EH (cell line): ENCODE measurements at places on chromosomes 7 and 10.

- DNase-seq: no peak
These were observed 98.5 kb upstream of the PPP2R2D start for GRCh38 chr10:131802156-131802915.

GRCh38 chr10:1268831-1269230 lies 212.6 kb downstream of the WDR37 start:
- no peak for DNase-seq

DNA sequence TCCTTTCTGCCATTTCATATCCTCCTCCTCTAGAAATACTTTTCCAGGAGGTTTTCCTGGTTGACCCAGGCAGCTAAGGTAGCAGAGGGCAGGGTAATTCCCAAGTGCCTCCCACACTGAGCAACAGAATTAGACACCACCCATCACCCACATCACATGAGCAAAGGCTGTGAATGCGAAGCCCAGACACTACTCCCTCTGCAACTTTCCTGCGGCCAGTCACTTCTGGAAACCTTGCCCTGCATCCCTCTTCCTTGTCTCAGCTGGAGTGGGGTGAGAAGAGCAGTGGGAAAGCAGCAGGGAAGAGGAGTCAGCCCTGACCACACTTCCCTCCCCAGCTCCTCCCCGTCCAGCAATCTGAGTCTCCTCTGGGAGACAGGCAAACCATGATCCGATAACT lies 15.2 kb downstream of the TMEM176B start:
- no peak for DNase-seq

DNA sequence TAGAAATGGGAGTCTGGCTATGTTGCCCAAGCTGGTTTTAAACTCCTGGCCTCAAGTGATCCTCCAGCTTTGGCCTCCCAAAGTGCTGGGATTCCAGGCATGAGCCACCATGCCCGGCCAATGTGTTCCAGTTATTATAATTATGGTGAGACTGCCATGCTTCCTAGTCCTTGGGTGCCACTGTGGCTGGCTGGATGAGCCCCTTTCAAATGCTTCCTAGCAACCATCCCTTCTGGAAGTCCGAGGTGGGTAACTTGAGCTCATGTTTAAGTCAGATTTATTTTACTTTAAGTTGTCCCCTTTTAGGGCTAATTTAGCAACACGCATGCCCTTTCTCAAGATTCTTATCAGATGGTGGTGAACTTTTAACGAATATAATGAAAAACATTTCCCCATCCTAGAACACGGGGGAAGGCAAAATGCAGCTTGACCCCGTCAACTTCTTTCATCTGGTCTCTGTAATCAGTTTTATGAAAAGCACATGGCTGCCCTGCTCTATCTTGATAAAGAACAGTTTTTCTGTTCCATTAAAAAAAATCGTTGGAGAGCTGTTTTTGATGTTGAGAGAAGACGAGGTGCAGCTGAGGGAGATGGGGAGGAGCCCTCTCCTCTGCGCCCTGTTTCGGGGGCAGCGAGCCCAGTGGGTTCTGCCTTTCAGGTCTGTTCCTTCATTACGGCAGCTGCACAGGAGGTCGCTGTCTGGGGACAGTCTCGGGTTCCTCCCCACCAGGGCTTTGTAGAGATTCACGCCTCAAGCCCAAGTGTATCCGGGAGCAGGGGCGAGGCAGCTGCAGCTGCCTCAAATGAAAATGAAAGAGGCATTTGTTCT lies 61.0 kb upstream of the MKI67 start:
- no peak for DNase-seq

GRCh38 chr7:77550586-77550985 lies 13.5 kb downstream of the PTPN12 start:
- DNase-seq: peak; percentile 85

DNA sequence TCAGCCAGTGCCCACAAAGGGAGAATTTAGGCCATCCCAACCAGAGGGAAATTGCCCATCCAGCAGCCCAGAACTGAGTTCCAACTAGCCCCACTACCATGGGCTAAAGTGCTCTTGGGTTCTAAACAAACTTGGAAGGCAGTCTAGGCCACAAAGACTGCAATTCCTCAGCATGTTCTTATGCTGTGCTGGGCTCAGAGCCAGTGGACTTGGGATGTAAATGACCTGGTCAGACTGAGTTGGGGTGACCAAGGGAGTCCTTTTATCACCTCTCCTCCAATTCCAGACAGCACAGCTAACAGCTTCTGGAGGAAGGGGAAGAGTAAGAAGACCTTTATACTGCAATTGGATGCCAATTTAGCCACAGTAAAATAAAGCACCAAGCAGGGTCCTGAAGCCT lies 607.2 kb upstream of the KCND2 start:
- DNase-seq: no peak

DNA sequence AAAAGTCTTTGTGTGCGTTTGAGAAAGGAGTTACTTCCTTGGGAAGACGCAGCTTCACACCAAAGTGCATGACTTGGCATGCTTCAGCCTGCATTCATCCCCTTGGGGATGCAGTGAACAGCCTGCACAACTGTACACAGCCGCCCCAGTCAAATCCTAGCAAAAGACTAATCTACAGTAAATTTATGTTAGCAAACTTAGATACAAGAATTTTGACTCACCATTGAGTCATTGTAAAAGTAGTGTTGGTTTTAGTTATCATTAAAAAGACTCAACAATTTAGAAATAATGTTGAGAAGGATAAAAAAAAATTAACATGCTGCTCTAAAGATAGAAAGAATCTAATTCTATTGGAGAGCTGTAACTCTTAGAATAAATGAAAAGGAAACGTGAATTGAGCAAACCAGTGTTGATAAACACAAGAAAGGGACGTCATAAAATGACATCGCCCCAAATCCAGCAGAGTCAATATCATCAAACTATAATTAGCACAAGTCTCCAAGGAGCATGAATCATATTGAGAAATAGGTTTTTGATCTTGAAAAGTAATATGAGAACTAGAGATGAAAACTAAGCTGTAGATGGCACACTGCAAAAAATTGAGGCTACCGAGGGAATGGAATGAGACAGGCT lies 11.9 kb upstream of the OPTN start:
- DNase-seq: peak; percentile 86

- no peak for DNase-seq
These were observed 85.7 kb upstream of the FAM180A start for GRCh38 chr7:135834266-135834665.

GRCh38 chr10:98587156-98587837 lies 140.6 kb upstream of the HPS1 start:
- DNase-seq: peak; percentile 33

GRCh38 chr10:89043052-89043451 lies 52.5 kb downstream of the FAS start:
- no peak for DNase-seq

GRCh38 chr7:121669144-121669543 lies 203.8 kb upstream of the PTPRZ1 start:
- DNase-seq: no peak

- DNase-seq: no peak
These were observed 12.8 kb downstream of the BNIP3 start for GRCh38 chr10:131968949-131969348.

DNA sequence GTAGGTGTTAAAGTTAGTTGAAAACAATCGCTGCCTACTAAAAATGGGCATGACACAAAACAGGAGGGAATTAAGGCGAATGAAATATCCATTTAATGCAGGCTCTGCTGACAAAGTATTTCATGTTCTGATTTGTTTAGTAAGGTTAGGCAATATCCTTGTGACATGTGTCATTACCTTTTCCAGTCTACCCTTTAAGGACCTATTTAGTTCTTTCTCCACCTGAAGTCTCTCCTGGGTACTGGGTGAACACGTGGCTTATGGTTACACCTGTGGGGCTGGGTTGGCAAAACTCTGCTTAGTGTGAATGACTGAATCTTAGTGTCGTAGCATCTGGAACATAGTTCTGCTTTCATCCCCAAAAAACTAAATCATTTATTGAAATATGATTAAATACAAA lies 313.5 kb downstream of the CCDC3 start:
- DNase-seq: no peak

GRCh38 chr7:105010504-105011130 lies 3.4 kb upstream of the KMT2E start:
- peak; percentile 16 for DNase-seq

DNA sequence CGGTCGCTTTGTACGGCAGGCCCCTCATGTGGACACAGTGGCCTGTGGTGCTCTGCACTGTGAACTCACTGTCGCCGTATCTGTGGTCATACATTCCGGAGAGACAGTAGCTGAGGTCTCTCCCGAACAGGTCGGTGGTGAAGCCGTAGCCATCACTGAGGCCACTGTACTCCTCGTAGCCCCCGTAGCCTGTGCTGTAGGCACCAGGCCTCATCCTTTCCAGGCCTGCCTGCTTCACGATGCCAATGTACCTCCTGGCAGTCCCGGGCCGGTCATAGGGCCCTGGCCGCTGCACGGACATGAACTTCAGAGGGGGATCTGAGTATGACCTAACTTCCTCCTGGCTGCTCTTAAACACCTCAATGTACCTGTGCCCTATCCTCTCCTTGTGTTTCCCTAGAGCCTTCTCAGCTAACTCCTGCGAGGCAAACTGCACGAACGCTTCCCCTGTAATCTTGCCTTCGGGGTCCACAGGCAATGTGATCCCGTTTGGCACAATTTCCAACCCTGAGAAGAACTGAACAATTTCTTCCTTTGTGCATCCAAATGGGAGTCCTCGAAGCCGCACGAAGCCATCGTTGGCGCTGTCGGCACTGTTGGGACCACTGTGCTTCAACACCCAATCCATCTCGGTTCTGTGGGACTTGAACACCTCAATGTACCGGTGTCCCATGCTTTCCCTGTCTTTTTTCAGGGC lies 15.7 kb downstream of the FXYD4 start:
- no peak for DNase-seq

DNA sequence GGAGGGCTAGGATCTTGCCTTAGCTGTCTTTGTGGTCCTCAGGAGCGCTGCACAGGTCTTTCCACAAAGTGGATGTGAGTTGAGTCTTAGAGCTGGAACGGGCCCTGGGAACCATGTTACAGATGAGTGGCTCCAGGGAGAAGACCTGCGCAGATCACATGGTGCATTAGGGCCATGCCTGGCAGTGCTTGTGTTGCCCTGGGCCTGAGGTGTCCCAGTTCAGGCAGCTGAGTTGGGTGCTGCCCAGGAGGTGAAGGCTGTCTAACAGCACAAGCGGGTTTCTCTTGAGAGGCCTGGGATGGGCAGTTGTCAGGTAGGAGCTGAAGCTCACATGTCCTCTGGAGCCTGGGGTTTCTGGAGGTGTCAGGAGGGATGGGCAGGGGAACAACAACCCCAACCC lies 33.7 kb upstream of the ANKRD2 start:
- DNase-seq: no peak

GRCh38 chr7:104914421-104914820 lies 99.6 kb upstream of the KMT2E start:
- DNase-seq: peak; percentile 10

DNA sequence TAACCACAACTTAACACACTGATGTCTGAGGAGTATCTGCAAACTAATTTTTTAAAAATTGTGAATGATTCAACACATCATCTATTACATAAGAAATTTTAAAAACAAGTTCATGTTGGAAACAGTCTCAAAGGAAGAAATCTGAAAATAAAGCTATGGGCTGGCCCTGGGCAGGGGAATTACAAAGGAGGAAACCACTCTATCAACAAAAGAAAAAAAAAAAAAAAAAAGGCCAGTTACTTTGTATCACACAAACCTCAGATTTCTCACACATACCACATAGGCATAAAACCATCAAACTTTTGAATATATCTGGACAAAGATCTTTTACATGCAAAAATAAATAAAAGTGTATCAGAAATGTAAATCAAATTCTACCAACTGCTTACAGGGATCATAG lies 20.8 kb downstream of the TIAL1 start:
- DNase-seq: no peak

DNA sequence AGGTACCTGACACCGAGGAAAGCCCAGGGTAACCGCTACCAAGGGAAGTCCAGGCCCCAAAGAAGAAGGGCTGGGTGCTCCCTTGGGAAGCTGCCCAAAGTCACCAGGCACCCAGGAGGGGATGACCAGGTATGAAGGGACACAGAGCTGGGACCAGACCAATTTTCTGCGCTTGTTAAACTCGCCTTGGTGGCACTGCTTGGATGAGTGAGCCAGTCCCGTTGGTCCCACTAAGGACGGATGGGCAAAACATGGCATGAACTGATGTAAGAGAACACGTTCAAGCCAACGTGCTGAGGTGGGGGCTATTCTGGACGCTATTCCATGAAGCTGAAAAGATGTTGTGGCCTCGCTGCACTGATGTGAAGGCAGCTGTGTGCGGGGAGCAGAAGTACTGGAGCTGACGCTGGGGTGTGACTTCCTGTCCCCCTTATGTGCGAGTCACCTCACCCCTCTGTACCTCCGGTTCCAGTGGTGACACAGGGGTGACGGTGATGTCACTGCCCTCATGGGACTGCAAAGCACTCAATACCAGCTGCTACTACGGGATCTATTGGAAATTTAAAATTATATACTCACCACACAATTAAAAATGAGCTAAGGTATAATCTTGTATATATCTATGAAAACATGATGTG lies 73.6 kb downstream of the COBL start:
- DNase-seq: no peak

DNA sequence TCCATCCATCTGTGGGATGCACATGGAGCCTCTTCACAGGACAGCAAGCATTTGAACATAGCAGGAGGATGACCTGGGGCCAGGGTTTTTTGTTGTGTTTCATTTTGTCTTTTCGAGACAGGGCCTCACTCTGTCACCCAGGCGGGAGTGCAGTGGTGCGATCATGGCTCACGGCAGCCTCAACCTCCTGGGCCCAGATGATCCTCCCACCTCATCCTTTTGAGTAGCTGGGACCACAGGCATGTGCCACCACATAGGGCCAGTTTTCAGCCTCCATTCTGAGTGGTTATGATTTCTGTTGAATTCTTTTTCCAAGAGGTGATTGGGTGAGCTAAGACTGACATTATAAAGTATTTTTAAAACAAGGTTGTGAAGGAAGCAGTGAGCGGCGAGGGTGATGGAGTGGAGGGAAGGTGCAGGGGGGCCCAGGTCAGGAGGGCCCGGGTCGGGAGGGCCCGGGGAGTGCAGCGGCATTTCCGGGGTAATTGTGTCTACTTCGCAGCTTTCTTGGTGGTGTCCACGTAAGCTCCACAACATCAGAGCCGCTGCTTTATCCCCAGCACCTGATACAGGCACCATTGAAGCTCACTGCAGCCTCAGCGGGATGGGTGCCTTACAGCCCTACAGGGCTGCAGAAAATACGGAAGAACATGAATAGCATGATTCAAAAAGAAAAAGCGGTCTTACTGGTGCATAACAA lies 12.0 kb upstream of the LARP4B start:
- no peak for DNase-seq

DNA sequence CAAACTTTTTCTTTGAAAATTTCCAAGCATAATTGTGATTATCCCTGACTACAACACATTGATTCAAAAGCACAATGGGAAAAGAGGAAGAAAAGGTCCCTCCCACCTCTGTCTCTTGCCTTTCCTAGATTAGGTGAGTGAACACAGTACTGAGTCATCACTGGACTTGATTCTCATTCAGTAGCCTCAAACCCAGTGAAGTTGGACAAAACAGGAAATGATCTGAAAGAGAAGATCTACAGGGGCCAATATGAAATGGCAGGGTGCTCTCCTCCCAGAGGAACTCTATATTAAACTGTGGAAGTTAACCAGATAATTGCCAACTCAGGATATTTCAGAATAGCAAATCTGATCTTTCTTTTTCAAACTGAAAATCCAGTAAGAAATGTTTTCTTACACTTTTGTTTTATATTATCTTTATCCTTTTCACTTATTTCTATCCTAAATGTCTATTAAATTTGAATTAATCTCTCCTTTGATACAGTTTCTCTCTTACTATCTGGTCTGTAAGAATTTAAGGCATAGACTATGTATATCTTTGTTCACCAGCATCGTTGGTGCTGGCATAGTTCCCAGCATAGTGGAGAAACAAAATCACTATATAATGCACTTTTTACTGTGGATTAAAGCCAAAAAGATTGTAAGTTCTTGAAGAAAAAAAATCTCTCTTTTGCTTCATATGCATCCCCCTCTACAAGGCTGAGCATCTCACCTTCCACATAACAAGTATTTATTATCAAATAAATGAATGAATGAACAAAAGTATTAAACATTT lies 41.4 kb upstream of the IKZF1 start:
- DNase-seq: no peak
